ENCODE measurements at places on chromosomes 3 and 15.
A peak's percentile ranks its signal among the peaks of the same experiment; 100 is the strongest.

DNA sequence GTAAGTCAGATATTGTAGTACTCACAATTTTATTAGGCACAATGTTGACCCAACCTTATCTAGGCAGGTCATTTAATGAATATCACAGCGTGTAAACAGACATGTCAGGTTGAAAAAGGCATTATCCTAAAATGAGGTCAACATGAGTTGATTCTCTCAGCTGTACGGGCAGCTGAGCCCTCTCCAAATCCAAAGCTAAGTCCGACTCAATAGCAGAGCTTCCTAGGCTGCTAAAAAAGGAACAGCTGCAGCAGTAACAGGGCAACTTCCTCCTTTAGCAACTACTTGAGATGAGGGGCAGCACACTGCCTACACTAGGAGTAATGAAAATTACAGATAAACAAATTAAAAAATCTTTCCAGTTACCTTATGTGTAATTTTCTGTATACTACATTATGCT lies 189.2 kb downstream of the CADM2 start:
- H3K27me3 ChIP-seq, result no peaks in the 10 kb centered on the region
- H3K27ac ChIP-seq, result no peak overlapping the region
- H3K4me1 ChIP-seq, result no peaks in the 10 kb centered on the region
- DNase-seq, result no peak

DNA sequence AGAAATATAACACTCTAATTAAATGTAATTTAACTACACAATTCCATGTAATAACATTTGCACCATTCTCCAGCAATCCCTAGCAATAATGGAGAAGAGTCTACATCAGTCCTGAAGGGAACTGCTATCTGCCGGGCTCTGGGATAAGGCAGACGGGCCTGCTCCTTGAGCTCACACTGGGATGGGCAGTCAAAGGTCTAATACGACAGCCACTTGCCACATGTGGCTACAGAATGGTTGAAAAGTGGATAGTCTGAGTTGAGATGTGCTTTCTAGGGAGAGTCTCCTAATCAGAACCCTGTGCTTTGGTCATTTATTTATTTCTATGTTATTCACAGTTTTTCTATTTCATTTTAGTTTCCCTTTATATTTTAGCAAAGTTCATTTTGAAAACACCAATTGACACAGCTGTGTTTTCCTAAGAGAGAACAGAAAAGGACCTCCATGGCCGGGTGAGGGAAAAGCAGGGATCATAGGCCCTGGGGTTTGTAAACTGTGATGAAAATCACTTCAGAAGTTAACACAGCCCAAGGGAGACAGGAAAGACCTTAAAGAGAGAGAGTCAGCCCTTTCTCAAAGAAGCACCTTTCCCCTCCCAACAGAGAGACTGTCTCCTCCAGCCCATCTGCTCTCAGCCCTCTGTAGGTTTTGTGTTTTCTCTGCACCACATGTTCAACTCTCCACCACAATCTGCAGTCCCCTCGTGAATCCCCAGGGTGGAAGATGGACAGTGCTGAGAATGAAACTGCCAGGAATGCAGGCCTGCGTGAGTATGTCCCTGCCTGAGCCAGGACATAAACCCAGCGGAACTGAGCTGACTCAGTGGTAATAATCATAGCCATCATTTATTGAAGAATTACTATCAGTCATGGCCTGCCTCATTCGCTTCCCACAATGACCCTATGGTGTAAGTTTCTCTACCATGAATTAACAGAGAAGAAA lies 11.6 kb downstream of the FSIP1 start:
- no peak overlapping the region for H3K27ac ChIP-seq
- H3K4me1 ChIP-seq, result peaks cover 20% of the 10 kb centered on the region
- no peak overlapping the region for H3K4me3 ChIP-seq
- H3K27me3 ChIP-seq, result no peaks in the 10 kb centered on the region

DNA sequence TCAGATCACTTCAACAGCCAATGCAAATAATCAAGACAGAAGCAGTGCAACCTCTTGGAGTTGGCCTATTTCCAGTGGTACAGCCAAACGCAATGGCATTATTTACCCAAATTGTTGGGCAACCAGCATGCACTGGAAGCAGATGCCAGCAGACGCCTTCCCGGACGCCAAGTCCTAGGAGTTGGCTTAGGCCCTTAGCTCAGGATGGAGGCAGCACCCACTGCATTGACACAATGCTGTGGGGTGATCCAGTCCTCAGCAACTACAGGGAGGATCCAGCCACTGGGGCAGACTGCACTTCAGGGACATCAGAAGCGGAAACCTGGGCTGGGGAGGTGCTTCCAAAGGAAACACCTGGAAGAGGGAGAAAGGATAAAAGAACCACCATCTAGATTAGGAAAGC lies 290.4 kb downstream of the FAM43A start:
- no peak overlapping the region for H3K27ac ChIP-seq
- H3K4me1 ChIP-seq, result no peaks in the 10 kb centered on the region
- H3K4me3 ChIP-seq, result no peak overlapping the region
- H3K27me3 ChIP-seq, result peaks cover 12% of the 10 kb centered on the region

- H3K4me3 ChIP-seq, result no peak overlapping the region
- no peaks in the 10 kb centered on the region for H3K27me3 ChIP-seq
- peaks cover 57% of the 10 kb centered on the region for H3K36me3 ChIP-seq
- DNase-seq, result no peak
- peak overlapping the region; percentile 82 for H3K27ac ChIP-seq
Observed at GRCh38 chr3:108053067-108053466, 37.8 kb downstream of the CD47 start.

All from activated naive CD8-positive, alpha-beta T cell treated with anti-CD3 and anti-CD28 coated beads, Interleukin-2, amount 10 ng/mL, durations not matched to agents 7 days and 5 days (primary cell).